ENCODE measurements at places on chromosomes 13 and 19.

DNA sequence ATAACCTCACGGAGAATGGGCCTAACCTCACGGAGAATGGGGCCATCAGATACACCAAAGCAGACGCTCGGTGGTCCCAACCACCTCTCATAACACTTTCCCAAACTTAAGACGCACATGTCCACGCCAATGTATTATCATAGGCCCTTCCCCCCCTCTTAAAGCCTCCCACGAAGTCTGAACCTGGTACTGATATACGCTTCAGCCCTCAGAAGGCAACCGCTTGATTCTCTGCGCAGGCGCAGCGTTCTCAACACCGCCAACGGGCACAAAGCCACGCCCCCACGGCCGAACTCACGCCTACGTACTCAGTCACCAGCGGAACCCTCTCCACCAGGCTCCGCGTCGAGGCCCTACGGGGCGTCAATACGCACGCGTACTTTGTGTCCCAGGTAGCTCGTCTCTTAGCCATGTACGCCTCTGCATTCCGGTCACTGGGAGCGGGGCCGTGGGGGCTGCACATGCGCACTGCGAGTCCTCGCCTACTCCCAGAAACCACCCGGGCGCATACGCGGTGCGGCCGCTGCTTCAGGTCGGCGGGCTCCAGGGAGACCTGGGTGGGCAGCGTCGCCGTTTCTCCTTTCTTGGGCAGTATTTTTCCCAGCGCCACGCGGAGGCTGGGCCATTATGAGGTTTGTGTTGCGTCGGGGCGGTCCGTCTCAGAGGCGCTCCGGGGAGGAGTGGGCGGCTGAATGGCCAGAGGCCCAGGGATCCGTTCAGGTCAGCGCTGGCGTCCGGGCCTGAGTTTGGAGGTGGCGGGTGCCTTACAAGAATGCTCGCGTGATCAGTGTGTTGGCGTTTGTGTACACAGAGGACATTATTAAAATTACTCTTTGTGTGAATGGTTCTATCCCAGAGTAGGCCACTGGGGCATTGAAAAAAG, 25.3 kb downstream of the ZNF582 start:
- DNase-seq, result peak; percentile 70

GRCh38 chr13:40609972-40610726, 56.3 kb downstream of the FOXO1 start:
- no peak for DNase-seq

GRCh38 chr13:66617786-66618185, 612.4 kb downstream of the PCDH9 start:
- no peak for DNase-seq

DNA sequence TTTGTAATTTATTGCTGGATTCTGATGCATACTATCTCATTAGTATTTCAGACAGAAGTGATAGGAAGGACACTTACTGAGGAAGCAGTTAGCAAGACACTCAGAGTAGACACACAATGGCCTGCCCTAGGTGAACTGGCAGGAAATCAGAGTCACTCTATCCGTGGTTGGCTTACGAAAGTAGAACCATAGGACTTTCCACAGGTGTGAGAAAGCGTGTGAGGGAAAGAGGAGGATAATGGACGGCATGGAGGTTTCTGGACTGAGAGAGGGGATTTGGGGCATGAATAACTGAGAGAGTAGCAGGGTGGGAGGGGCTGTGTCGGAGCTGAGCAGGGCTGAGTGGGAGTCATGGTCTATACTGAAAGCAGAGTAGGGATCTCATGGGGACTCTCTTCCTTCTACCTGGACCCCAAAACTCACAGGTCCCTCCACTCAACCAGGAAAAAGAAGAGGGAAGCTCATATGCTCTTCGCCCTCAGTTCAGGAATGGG, 18.7 kb upstream of the EID2 start:
- no peak for DNase-seq

DNA sequence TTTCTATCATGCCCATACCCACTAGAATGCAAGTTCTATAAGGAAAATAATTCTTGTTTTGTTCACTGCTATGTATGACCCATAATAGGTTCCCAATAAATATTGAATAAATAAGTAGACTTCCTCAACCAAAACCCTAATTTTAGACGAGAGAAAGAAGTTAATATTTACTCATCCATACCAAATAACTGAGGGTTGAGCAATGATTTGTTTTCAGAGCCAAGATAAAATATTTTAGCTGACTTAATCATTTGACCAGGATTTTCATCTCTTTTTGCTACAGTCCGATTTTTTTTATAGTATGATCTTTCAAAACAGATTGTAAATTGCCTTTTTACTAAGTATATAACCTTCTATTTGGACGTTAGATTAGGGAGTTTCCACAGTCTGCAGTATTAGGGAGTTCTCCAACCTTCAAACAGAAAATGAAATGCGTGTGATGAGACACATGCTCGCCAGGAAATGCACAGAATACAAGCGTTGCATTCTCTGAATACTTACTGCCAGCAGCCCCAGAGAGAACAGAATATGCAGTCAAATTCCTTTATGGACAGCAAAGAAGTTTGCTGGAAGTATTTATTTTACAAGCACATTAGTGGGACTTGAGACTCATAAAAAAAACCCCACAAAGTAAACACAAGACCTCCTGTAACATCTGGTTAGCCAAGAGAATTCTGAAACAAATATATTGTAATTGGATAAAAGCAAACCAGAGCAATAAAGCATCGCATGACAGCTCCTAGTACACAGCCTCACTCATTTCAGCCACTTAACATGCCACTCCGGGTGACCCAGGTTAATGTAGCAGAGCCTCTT, 230.0 kb downstream of the MYO16 start:
- no peak for DNase-seq

GRCh38 chr13:101465877-101466276, 13.4 kb downstream of the ITGBL1 start:
- no peak for DNase-seq

DNA sequence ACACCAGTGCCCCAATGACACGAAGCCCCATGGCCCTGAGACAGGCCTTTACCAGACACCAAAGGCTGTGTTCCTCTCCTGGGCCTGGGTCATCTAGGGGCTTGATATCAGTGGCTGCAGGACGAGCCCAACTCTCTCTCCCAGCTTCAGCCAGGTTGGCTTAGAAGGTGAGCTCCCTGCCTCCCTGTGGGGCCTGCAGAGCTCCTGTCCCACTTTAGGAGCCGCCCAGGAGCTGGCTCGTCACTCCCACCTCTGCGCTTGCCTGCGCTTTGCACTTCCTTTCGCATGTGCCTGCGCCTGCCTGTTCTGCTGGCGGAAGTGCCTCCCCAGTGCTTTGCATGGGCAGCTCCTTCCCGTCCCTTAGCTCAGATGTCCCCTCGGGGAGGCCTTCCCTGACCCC, 4.9 kb downstream of the CALM3 start:
- no peak for DNase-seq

DNA sequence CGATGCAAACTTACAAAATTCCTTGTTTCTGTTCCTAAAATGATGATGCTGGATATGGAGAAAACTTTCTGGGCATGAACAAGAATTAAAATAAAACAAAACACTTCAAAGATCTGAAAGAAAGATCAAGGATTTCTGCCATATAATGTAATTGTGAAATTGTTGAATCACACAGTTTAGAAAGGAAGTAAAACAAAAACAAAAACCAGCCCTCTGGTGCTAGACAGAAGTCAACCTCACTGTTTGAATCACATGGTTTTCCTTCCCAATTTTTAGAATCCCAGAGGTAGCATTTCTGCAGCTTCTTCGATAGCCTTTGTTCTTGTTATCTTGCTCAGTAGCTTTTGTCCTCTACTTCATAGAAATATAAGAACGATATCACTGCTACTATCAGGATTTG, 118.2 kb upstream of the ARGLU1 start:
- no peak for DNase-seq

- DNase-seq, result no peak
Measured at GRCh38 chr19:47352095-47352494, 3.0 kb downstream of the DHX34 start.

DNA sequence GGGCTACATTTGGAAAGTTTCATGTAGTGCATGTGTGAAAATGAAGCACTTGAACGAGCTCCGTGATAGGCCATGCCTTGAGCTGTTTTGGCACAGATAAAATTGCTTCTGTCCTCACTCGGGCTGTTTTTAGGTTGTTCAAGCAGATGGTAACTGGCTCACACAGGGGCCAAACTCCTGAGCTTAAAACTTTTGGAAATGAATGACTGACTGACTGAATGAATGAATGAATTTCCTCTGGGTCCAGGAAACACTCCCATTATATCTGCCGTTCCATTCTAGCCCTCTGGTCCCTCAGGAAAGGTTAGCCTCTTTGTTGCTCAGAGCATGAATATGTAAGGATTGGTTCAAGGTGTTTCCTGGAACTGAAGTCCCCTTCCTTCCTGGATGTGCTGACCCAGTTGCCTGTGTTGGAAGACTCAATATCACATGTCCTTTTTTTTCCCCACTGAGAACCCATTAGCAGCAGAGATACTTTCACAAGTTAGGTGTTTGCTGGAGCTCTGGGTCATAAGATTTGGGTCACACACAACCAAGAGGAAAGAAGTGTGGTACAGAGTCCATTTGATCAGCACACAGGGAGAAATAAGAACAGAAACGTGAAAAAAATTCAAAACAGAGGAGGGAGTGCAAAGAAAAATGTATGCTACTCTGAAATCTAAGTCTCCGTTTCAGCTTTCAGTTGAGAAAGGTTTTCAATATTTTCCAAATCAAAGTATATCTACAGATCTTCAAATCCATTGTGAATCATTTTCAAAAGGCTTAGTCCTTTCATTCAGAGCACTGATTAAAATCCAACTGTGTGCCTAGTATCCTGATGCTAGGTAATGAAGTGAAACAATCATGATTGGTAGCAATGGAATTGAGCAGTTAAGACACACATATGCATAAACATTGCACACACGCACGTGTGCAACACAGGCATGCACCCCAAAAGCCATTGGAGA, 18.9 kb downstream of the MBNL2 start:
- no peak for DNase-seq

DNA sequence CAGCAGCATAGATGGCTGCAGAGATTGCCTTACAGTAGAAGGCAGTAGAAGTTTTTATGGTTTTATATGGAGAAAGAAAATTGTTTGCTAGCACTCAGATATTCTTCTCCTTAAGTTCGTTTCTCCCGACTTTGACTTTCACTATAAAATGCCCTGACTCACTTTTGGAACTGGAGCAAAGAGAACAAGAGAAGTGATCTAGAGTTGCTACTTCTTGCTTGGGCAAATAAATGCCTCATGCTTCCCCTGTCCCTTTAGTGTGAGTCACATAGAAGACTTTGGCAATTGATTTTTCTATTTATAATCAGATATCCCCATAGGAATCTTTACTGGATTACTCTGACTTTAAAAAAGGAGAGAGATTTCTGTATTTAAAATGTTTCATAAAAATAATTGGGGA, 46.9 kb downstream of the ITGBL1 start:
- no peak for DNase-seq

- DNase-seq, result no peak
Measured at GRCh38 chr13:110554227-110554836, 7.2 kb downstream of the RAB20 start.

- peak; percentile 65 for DNase-seq
Measured at GRCh38 chr19:49937750-49938381, 8.6 kb upstream of the NUP62 start.

GRCh38 chr19:12769689-12770088, 5.7 kb downstream of the HOOK2 start:
- DNase-seq, result peak; percentile 20

GRCh38 chr13:65461590-65461989, 1768.5 kb downstream of the PCDH9 start:
- no peak for DNase-seq

DNA sequence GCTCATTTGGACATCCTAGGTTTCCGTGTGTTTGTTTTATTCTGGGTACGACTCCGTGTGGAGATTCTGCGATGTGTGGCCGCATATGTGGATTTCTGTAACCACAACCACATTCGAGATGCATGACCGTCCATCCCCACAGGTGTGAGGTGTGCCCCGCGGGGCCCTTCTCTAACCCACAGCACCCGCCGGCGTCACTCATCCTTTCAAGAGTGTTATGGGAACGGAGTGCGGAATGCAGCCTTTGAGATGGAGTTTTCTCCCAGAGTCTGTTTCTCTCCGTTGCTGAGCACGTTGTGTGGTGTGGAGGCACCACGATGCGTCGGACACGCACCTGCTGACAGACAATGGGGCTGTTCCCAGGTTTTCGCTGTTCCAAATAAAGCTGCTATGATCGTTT, 40.0 kb downstream of the C13orf46 start:
- DNase-seq, result no peak

DNA sequence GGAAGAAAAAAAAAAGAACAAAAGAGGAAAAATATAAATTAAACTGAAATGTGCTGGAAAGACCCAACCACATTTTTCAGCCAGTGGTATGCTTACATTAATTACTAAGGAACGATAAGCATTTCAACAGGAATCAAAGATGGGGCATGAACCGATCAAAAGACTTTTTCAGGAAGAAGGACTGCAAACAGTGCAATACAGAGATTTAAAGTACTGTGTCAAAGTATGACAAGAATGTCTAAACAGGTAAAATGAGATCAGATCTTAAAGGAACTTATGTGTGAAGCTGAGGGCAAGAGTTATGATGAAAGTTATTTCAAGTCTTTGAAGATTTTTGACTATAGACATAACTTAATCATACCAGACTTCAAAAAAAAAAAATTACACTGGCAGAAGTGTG, 1761.8 kb downstream of the SLITRK5 start:
- no peak for DNase-seq

DNA sequence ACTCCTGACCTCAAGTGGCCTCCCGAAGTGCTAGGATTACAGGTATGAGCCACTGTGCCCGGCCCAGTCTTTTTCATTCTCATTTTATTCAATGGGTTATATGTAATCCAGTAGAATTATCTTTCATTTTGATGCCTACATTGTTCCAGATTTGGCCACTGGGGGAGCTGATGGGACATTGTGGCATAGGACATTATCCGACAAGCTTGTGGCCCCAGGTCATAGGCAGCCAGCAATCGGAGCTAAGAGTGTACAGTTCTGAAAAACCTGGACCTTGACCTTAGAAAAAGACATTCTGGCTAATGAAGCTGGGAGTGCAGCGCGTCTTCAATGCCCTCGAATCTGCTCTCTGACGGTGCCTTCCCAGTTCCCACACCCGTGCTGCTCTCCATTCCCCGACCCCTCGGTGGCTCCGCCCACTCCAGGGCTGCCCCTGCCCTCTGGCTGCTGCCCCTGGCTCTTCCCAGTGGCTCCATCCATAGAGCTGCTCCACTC, 108.7 kb downstream of the TEX29 start:
- DNase-seq, result no peak

DNA sequence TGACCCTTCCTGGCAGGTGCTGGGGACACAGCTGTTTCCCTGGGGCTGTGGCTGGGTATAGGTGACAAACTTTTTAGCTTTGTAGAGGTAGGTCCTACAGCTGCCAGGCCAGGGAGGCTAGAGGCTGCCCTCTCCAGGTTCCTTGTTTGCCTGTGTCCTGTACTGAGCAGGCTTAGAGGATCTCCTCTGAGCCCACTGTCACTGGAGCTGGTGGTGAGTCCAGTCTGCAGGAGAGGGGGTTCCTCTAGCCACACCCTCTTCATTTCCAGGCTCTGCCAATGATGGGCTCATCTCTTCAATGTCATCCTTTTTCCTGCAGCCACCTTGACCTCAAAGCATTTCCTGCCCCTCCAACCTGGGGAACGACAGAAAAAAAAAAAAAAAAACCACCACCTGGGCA, 12.6 kb upstream of the RAB11B start:
- no peak for DNase-seq

- DNase-seq, result peak; percentile 81
Measured at GRCh38 chr19:46717034-46717715, at the start of gene PRKD2. TSS of gene PRKD2 (minus strand) at chr19:46717114. CDS start at chr19:46716370, 744 bp downstream.

- no peak for DNase-seq
Measured at GRCh38 chr19:3604227-3604986, 2.3 kb downstream of the TBXA2R start.
